ENCODE measurements at places on chromosomes 7 and 10.

- no peak for DNase-seq
These were observed 213.4 kb downstream of the PARD3 start for GRCh38 chr10:34601691-34602090.

DNA sequence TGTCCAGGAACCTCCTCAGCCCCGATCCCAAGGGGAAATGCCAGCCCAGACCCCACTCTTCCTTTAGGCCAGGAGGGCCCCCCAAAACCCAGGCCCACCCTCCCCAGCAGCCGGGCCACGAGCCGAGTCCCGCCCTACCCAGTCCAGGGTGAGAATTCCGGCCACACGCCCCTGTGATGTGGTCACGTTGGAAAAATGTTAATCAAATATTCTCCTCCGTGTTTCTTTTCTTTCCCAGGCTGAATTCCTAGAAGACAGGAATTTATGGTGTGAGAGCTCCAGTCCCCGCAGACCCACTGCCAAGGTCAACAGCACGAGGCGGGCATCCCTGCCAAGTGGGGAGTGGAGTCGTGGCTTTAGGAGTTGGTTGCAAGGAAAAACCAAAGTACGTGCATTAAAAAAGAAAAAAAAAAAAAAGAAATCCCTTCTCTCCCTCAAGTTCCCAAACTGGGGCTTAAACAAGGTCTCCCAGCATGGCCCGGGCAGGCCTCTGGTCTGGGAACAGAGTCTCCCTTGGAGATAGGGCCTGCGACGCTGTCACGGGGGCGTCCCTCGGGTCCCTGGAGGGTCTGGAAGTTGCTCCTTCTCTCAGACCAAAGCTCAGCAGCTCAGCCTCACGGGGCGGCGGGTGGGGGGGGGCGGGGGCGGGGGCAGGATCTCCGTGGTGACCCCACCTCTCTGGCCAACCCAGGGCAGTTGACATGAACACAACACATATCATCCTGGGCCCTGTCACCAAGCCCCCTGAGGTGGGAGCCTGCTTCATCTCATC lies 28.1 kb upstream of the ELN start:
- DNase-seq = no peak

GRCh38 chr7:5526100-5526905 lies 102.7 kb upstream of the TNRC18 start:
- peak; percentile 51 for DNase-seq

DNA sequence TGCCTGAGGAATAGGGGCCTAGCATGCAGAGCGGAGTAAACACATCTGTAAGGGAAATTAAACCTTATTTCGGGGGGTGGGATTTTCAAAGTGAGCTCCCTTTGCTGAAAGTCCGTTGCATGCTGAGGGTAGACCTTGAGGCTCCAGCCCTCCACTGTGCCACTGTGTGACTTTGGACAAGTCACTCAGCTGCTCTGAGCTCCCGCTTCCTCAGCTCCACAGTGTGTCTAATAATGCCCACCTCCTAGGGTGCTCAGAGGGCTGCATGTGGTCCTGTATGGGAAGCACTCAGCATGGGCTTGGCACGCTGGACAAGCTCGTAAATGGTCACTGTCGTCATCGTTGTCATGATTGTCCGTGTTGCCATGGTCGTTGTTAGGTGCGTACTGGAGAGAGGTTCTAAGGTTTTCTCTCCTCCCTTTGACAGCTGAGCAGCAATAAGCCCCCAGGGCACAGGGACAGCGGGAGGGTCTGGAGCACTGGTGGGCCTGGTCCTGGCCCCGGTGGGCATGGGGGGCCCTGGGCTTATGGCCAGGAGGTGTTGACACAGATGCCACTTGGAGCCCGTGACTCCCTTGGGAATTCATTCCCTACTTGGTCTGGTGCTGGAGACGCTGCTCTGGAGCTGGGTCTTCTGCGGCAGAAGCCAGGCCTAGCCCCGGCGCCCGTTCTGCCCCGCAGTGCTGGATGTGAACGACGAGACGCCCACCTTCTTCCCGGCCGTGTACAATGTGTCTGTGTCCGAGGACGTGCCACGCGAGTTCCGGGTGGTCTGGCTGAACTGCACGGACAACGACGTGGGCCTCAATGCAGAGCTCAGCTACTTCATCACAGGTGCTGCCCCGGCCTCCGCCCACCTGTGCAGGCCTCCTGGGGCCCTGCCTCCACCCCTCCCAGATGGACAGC lies 13.1 kb downstream of the C10orf105 start:
- no peak for DNase-seq

GRCh38 chr10:77875730-77876129 lies 50.8 kb downstream of the DLG5 start:
- no peak for DNase-seq

- DNase-seq = peak; percentile 31
These were observed 162.3 kb downstream of the SVIL start for GRCh38 chr10:29472301-29473086.

DNA sequence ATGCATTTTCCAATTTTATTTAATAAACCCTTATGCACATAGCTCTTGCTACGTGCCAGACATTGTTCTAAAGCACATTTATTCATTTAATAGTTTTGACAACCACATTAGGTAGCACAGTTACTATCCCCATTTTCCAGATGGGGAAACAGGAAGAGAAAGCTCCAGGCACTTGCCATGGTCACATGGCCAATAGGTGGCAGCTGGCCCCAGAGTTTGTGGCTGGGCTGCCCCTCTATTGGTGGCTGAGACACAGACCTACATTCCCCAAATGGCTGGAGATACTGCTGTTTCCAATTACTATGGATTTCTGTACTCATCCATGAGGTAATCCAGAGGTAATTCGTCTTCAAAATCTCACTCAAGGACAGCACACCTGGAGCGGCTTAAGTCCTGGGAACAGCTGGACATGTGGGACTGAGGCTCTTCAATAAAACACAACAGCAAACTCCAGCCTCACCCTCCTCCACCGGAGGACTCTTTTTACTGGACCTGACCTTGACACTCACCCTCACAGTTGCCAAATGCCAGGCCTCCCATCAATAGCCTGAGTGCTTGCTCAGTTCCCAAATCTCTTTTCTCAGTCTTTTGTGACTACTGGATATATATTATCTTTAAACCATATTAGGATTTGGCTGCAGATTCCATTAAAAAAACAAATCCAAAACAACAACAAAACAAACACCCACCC lies 106.1 kb downstream of the CLEC2L start:
- no peak for DNase-seq

GRCh38 chr10:53839440-53840039 lies 961.5 kb downstream of the PCDH15 start:
- peak; percentile 26 for DNase-seq

- DNase-seq = no peak
These were observed 34.7 kb upstream of the ARID5B start for GRCh38 chr10:61866700-61867368.

DNA sequence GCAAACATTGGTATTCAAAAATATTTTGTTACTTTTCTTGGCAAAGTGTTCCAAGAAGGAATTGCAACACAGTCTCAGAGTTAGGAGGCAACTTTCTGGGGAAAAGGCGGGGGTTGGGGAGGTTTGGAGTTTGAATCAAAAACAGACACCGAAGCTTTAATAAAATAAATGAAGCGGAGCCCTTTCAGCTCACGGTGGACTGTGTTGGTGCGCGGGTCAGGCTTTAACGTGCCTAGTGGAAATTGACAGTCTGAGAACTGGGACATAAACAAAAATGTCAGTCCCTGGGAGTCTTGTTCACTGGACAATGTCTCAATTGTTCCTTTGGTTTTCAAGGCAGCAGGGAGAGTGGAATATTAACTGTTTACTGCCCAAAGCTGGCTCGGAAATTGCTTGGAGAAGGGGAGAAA lies 109.3 kb downstream of the TCF7L2 start:
- DNase-seq = no peak

DNA sequence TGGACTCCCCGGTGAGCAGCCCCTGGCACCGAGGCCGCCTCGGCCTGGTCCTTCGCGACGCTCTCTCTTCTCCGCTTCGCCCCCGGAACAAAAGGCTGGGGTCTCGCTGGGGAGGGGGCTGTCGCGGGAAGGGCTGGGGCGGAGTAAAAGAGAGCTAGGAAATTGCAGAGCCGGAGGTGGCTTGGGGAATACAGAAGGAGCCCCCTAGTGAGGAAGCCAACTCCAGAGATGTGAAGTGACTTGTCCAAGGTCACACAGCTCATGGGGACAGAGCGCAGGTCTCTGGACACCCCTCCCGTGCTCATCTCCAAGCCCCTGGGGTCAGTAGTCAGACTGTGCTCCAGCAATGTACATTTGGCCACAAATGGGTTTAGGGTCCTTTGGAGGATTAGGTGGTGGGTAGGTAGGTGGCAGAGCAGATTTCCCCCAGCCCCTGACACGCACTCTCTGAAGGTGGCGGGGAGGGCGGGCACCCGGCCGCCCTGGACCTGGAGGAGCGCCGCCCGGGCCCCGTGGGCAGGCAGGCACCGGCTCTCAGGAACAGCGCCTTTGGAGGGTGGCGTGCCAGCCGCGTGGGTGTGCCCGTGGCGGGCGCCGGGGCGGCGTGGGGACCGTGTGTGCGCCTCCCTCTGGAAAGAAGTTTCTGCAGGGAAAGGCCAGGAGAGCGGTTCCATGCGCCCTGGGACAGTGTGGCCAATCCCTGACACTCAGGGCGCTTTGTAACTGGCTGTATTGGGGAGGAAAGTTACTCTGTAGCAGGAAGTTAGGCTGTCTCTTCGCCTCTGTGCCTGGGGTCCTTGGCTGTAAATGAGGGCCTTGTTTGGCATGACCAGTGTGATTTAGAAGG lies 910 bp downstream of the WIPF3 start:
- no peak for DNase-seq

GRCh38 chr7:120799813-120800475 lies 58.0 kb downstream of the TSPAN12 start:
- no peak for DNase-seq

GRCh38 chr10:117262291-117262902 lies 21.5 kb downstream of the SLC18A2 start:
- no peak for DNase-seq

All from RCC 7860 (cell line).